ENCODE measurements at places on chromosomes 1 and 21.
A peak's percentile ranks its signal among the peaks of the same experiment; 100 is the strongest.

- DNase-seq = no peak
These were observed 99.4 kb upstream of the S1PR1 start for GRCh38 chr1:101137144-101138126.

DNA sequence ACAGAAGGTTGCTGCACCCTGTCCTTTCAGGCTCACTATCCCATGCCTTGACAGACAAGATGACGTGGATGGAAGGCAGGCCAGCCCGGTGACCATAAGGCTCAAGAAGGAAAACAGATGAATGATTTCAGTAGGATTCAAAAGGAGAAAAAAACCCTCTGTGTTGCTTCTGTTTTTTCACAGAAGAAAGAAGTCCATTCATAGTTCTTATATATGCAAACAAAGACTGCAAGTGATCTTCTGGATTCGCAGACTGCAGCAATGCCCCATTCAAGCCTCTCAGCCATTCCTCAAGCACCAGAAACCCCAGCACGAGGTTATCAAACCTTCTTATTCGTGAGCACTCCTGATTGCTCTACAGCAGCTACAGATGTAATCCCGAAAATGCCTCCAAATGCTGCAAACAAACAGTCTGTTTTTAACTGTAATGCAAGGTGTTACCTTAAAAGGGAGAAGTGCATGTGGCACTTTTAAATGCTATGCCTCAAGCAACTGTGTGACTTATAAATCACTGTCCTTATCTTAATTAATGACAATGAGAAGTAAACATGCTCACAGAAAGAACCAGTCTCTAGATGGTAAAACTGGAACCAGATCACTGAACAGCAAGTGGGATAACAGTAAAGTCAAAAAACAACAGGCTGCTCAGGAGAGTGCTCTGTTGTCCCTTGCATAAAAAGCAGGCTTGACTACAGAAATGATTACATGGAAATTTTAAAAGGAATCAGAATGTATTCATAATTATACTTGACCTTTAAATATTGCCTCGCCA, 173.9 kb downstream of the HHIPL2 start:
- no peak for DNase-seq

DNA sequence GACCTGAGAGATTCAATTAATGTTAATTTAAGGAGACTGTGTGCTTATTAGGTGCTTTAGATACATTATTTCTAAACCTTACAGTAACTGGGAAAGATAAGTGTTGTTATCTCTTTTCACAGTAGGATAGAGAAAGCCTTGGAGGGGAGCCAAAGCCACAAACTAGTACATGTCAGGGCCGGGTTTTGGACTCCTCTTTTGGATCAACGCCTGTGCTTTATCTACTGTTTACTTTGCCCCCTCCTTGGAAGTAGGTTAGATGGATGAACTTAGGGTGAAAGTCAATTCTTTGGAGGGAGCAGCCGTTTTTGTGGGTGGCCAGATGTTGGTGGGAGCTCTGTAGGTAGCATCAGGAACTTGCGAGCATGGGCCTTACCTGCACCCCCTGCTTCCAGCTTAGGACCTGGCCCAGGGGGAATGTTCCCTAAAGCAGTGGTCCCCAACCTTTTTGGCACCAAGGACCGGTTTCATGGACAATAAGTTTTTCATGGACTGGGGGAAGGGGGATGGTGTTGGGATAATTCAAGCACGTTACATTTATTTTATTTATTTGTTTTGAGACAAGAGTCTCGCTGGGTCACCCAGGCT, 1.7 kb downstream of the HHAT start:
- no peak for DNase-seq

- peak; percentile 10 for DNase-seq
These were observed 177.5 kb downstream of the VPS13D start for GRCh38 chr1:12407050-12407961.

GRCh38 chr1:200771625-200772555, 33.2 kb downstream of the CAMSAP2 start:
- DNase-seq = no peak

Data from Calu3 (cell line).